ENCODE measurements at places on chromosomes 6 and 20.

GRCh38 chr6:127971386-127971785 is 70.5 kb upstream of the THEMIS start:
- DNase-seq: no peak

DNA sequence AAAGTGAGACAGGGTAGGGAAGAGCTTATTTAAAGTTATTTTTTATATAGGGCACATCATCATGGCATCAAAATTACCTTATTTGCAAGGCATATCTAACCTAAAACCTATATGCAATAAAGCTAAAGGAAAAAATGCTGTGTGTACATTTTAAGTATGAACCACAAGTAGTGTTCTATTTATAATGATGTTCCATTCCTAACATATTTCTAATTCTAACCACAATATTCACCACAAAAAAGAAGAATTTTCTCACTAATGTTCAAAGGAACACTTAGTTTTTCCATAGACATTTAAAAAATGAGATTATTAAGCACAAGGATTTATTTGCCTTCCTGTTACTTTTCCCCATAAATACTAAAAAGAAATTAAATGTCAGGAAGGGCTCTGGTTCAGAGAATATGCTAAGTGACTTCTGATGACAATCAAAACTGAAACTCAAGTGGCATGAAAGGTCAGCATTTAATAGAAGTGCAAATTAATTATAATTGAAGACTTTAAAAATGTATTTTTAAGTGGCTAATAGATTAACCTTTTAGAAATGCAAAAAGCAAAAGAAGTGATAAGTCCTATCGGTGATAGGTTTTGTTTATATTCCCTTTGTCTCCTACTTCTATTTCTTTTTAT is 25.1 kb downstream of the GPR63 start:
- DNase-seq: no peak

- DNase-seq: no peak
Observed at GRCh38 chr6:40874495-40874894, 164.5 kb downstream of the UNC5CL start.

- DNase-seq: no peak
Observed at GRCh38 chr6:30767944-30768301, 23.6 kb upstream of the IER3 start.

DNA sequence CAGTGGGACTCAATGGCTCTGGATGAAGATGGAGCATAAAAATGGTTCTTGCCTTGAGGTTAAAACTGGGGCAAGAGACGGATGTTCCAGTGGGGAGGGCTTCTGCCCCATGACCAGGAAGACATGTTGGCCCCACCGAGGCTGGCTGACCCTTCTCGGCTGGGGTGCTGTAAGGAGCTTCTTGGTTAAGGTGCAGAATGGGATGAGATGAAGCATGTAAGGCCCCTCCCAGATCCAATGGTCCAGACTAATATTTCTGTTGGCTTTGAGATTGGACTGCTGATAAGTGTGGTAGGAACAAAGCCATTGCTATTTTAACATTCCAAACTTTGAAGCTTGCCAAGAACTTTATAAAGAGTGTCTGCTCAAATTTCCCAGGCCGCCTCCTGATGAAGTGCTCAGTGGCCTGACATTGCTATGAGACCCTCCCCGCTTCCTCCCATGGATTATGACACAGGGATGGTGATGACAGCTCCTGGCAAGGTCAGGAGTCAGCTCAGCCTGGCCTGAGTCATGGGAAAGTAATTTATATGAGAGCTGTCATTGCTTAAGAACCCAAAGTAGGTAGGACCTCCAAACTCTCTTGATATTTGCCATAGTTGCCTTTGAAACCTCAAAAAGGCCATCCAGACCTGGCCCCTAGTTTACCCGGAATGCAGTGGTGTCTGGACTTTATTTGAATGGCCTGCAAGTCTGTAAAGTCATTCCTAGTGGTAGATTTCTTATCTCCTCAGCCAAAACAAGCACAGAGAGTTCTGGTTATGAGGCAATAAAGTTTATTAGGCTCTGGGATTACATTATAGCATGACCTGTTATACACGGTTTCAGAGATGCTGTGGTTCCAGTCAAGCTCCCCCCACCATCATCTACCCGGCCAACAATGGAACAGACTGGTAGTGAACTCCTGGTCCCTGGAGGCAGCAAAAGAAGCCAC is 55.2 kb downstream of the TGM2 start:
- DNase-seq: peak; percentile 64

GRCh38 chr6:105151644-105152043 is 28.2 kb downstream of the POPDC3 start:
- no peak for DNase-seq

GRCh38 chr6:32087574-32088486 is 21.3 kb downstream of the TNXB start:
- peak; percentile 87 for DNase-seq

GRCh38 chr6:154721460-154721859 is 11.8 kb upstream of the SCAF8 start:
- DNase-seq: no peak

- no peak for DNase-seq
Observed at GRCh38 chr6:93176070-93176469, 243.3 kb downstream of the EPHA7 start.

- DNase-seq: peak; percentile 48
Observed at GRCh38 chr20:49045440-49046086, 549 bp upstream of the CSE1L start.

GRCh38 chr6:4084444-4085331 is 5.8 kb upstream of the FAM217A start:
- DNase-seq: no peak

- no peak for DNase-seq
Observed at GRCh38 chr6:83309344-83309743, 116.2 kb downstream of the RWDD2A start.

DNA sequence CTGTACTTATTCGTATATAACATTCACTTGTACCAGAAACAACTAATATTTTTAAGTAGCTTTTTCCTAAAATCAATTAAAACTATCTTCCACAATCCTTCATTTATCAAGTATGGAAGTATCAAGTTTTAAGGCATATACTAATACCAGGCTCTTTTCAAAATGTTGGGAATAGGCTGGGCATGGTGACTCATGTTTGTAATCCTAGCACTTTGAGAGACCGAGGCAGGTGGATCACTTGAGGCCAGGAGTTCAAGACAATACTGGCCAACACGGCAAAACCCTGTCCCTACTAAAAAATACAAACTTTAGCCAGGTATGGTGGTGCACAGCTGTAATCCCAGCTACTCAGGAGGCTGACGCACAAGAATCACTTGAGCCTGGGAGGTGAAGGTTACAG is 25.7 kb upstream of the PLN start:
- no peak for DNase-seq

- no peak for DNase-seq
Observed at GRCh38 chr6:134880487-134881190, 69.3 kb downstream of the ALDH8A1 start.

GRCh38 chr6:163324688-163325389 is 89.7 kb upstream of the QKI start:
- DNase-seq: no peak

- no peak for DNase-seq
Observed at GRCh38 chr6:104750449-104750848, 109.3 kb downstream of the HACE1 start.

GRCh38 chr6:35543459-35544193 is 30.9 kb upstream of the TULP1 start:
- DNase-seq: no peak

DNA sequence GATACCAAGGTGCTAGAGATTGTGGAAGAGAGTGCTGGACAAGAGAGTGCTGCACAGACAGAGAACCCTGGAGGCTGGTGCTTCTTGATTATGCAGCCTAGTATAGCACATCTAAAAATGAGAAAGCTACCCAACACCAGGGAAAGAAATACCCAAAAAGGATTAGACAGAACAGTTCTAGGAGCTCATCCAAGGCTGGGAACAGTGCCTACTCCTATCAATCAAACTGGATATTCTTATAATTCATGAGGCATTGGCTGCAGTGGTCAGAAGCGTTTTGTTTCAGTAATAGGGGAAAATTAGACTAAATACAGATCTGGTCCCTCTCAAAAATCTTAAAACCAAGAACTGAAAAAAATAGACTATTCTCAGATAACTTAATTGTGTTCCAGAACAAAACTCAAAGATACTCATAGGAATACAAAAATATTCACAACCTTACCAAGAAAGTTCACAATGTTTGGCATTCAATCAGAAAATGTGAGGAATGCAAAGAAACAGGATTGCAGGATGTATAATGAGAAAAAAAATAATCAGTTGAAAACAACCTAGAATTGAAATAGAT is 222.9 kb downstream of the EPHA7 start:
- DNase-seq: no peak

DNA sequence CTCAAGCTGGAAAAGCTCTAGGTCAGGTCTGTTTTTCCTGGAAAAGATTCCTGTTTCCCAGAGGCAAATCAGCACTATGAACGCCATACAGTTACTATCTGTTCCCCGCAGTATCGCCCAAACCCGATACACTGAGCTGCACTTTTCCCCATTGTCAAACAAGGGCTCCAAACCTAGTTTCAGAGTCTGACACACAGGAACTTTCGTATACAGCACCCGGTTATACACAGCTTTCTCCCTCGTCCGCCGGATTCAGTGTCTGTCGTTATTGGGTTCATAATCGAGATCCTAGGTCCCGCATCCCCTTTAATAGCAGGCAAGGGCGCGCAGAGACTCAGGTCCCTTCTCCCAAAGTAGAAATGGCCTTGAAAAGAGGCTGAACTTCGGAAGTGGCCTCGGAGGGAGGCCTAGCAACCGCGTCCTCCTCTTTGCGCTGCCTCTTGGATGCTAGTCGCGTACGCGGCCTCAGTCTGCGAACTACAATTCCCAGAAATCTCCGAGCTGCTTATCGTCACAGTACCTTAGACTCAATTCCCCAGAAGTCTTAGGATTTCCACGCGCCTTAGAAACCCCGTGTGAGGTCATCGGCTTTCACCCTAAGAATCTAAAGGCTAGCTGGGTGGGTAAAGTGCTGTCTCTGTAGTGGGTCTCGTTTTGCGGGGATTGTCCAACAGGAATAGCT is 34.2 kb downstream of the ZNF391 start:
- no peak for DNase-seq

DNA sequence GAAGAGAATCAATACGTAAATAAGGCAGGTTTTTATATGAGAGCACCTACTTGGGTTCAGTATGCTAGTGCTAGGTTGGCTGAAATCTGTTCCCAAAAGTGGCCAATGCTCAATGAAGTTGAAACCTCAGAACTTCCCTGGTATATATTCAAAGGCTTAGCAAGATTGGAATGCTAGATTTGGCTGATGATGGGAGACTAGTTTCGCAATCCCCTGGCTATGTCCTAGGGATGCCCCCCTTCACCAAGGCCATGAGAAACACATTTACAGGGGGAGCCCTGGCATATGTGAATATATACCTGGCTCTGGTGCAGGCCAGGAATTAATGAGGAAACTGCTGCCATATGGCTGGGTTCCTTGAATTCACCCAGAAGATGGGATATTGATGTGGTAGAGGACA is 142.4 kb upstream of the C6orf118 start:
- no peak for DNase-seq

- no peak for DNase-seq
Observed at GRCh38 chr20:909641-910040, 6.5 kb downstream of the ANGPT4 start.

DNA sequence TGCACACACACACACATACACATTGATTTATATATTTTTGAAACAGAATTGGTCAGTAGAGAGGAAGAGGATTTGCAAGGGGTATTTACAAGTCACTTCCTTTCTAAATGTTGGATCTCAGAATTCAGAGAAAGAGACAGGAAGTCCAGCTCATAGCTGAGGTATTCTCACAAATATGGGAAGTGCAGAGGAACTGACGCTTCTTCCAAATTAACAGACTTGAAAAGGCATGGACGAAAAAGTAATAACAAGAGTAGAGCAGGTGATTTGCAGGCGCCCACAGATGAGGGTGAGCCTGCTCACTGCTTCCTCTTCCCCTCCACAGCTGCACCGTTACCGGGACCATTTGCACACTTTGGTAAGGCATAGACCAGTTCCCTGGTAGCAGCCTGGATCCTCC is 246.4 kb downstream of the PHACTR1 start:
- no peak for DNase-seq

DNA sequence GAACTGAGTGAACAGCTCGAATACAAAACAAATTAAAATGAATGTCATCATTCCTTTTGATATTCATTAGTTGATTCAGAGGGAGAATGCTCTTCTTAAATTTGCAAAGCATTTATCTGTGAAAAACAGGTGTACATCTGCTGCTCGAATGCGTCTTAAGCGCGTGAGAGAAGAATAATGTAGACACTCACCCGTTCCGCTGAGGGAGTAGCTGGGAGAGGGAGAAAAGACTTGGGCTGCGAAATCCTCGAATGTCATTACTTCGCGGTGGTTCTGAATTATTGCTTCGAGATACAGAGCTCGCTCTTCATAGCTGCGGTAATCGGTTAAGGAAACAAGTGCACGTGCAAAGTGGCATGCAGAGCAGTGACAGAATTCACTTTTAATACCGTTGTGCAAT is 43.9 kb downstream of the INSM1 start:
- no peak for DNase-seq

DNA sequence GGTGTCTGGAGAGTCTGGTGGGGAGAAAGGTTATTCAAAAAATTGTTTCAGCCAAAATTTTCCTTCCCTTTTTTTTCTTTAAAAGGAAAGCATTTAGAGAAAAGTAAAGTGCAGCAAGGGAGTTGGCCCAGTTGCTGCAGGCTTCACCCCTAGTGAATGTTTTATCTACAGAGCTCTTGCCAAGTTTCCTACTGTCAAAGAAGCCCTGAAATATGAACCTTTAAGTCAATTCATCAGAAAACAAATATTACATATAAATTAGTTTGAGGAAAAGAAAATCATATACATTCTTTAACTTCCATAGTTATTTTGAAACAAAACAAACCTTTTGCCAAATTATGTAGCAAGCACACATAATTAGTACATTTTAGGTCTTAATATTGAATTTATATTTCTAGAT is 25.0 kb upstream of the HMGCLL1 start:
- DNase-seq: no peak

DNA sequence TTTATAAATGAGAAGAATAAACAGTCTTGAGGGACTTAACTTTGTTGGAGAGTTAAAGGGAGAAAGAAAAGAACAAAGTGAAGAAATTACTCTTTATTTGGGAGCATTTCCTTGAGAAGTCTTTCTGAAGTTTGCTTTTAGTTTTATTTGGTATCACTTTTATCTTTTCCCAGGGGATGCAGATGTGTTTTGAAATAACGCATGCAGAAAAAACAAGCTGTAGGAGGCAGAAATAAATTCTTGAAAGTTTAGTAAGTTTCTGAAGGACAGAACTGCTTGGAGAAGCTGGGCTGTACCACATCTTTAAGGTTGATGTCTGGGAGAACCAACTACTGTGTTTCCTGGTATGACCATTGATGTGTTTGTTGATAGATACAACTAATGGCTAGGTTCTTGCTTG is 75.0 kb downstream of the PLCB4 start:
- no peak for DNase-seq

GRCh38 chr20:22243067-22243466 is 341.3 kb downstream of the FOXA2 start:
- DNase-seq: no peak

DNA sequence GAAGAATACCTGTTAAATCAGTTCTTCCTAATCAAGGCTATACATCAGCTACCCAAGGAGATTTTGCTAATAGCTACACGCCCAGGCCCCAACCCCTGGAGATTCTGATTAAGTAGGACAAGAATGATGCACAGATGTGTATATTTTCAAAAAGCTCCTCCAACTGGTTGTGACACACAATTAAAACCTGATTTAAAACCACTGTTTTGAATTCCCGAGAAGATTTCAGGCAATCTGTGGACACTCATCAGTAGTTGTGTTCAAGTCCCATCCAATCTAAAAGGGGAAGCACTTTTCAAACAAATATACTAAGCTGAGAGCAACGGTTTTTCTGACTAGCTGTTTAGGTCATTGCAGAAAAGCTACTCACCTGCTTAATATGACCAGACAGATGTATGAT is 118.9 kb upstream of the NHSL1 start:
- no peak for DNase-seq

All from left colon (tissue), 2 donors.